ENCODE measurements at places on chromosomes 2 and 18.

DNA sequence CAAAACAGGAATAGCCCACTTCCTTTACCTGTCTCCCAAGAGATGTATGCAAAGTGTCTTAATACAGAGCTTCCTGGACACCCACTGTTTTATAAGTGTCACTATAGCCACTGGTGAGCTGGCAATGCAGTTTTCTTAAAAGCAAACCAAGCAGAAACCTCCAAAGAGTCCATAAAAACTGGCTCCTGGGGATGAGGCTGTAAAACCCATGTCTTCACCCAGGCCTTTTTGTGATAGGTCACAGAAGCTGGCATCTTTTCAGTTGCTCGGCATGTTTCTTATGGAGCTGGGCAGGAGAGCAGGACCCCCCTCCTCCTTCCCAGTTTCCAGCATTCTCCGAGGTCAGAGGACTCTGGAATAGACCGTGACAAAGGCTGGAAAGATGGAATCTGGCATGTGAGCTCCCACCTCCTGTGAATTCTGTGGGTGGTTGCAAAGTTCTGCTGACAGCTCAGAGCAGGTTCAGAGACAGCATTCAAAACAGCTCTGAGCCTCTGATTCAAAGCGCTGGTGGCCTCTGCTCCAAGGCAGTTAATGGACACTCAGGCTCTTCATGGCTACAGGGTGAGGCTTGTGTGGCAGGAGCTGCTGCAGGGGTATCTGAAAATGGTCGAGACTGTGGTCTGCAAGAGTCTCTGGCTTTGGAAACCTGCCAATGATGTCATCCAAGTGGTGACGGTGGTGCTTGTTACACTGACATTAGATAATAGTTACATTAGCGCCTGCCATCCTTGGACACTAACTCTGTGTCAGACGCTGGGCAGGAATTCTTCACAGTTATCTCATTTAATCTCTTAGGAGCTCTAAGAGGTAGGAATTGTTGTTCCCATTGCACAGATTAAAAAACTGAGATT is 283.4 kb downstream of the CLIP4 start:
- peak; percentile 42 for ATAC-seq

GRCh38 chr18:57435846-57436190 is 644 bp downstream of the ONECUT2 start:
- no peak for ATAC-seq

- no peak for ATAC-seq
These were observed 117.0 kb downstream of the DOCK10 start for GRCh38 chr2:224925061-224925809.

DNA sequence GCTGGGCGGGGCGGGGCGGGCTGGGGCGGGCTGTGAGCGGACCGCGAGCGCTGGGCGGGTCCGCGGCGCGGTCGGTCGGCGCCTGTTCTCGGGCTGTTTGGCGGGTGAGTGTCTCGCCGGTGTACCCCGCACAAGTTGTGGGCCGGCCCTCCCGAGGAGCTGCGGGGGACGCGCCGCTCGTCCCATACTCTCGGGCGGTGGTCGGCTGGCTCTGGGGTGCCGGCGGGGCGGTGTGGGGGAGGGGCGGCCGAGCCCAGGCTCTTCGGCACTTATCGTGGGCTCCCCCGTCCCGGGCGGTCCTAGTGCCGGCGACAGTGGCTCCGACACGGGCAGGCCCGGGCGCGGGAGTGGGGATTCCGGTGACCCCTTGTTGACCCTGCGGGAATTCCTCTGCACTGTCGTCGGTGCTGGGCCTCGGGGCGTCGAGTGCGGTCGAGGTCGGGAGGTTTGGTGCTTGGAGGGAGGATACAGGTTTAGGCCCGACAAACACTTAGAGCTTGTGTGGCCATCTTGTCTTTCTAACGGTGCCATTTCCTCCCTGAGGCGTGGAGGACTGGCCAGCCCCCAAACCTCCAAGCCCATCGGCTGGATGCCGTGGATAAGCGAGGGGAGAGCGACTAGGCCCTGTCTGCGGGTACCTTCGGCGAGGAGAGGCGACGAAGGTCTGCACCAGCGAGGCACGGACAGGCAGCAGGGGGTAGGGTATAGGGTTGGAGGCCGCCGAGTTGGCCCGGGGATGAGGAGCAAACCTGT is at the start of gene SEPTIN2:
TSS of gene SEPTIN2 (plus strand) at position 47 of the 753 bp plus-strand sequence. CDS start 8,308 bp downstream, outside the sequence.
- ATAC-seq: peak; percentile 78

GRCh38 chr18:62499263-62499650 is 23.6 kb upstream of the ZCCHC2 start:
- no peak for ATAC-seq

DNA sequence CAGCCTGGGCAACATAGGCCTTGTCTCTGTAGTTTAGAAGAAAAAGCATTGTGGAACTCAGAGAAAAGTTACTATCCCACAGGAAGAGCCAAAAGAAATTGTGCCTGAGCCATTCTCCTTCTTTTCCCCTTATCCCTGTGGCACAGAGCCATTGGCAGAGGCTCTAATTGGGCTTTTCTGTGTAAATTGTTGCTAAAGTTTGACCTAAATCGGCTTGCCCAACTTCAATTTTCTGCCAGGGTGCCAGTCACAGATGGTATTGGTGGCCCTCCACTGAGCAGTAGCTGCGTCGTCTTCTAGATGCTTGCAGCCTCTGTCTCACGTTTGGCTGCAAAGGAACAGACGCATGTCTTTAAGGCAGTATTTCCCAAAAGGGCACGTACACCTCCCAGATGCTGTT is 30.3 kb downstream of the ZNF532 start:
- no peak for ATAC-seq

- no peak for ATAC-seq
These were observed 196.5 kb downstream of the TFCP2L1 start for GRCh38 chr2:121088251-121089165.

GRCh38 chr2:217527590-217528202 is 475.1 kb downstream of the TNS1 start:
- no peak for ATAC-seq

DNA sequence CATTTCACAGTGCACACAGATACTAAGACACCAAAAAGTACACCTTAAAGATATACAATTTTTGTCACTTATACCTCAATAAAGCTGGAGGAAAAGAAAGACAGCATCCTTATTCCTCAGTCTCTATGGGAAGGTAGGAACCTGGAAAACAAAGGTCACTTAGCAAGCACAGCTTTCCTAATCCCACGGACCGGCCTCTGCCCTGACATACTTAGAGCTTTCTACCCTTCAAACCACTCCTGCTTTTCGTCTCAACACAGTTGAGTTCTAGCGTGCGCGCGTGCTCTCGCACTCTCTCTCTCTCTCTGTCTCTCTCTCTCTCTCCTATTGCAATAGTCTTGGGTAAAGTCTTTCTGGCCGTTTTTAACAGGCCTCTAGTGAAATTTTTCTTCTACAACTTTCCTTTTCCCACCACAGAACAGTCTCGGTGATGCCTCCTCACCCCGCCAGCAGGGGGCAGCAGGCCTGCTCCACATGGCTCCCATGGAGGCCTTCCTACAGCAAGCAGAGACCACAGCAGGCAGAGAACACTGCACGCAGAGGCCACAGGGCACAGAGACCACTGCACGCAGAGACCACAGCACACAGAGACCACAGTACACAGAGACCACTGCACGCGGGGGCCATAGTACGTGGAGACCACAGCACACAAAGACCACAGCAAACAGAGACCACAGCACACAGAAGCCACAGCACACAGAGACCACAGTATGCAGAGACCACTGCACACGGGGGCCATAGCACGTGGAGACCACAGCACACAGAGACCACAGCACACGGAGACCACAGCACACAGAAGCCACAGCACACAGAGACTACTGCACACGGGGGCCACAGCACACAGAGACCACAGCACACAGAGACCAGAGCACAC is 106.9 kb downstream of the FBXO15 start:
- peak; percentile 98 for ATAC-seq

GRCh38 chr2:20576598-20577115 is 74.2 kb downstream of the HS1BP3 start:
- ATAC-seq: no peak

DNA sequence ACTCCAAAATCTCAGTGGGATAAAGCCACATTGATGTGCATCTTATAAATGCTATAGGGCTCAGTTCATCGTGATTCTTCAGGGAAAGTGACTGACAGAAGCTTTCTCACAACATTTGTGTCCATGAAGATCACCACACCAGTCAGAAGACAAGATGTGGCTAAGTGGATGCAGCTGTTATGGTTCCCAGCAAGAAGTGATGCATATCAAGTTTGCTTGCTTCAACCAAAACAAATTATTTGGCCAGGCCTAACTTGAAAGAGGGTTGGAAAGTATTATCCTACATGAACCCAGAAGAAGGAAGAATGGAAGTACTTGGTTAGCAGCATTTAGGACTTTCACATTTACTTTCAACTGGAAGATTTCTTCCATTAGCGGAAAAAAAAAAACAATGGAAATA is 210.0 kb upstream of the ACVR2A start:
- ATAC-seq: no peak

DNA sequence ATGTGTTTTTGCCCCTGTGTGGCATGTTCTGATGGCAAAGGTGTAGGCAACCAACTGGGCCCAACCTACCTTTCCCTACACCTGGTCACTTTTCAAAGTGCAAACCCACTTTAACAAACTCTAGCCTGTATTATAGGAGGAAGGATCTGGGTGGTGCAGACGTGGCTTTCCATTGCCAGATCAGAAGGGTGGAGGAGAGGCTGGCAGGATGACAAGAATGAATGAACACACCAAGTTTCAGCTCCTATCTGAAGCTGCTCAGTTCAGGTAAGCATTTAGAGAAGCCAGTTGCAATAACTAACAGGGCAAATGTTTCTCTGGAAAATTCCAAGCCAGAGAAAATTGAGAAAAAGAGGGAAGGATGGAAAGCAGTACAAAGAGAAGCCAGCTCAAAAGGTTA is 707 bp upstream of the SERPINB7 start:
- ATAC-seq: no peak

DNA sequence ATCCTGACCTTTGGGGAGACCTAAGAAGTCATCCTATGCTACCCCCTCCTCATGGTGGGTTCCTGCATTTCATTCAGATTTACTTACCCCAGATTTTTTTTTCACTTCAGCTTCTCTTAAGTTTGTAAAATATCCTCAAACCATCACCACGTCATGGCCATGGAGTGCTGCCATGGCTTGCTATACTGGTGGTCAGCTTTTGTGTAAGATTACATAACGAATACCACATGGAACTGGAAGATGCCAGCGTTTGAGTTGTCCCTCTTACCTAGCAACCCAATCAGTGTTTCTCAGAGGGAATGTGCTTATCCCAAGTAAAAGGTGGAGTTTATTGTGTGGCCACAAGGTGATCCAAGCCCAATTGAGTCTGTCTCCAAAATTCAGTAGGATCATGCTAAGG is 148.6 kb upstream of the ALPP start:
- no peak for ATAC-seq

DNA sequence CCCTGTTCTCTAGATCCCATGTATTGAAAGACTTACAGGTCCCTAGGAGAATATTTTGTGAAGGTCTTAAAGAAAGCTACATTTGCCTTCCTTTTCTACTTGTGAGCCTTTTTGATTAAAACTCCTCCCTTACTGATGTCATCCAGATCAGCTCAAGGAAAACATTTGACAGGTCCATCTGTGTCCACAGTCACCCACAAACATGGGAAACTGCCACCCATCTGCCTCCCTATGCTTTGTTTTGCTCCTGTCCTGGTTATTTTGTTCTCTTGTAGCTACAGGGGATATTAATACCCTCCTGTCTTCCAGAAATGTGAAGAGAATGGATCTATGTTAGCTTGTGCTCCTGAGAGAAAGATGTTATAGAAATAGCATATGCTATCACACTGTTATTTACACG is 203.6 kb upstream of the GALNT5 start:
- ATAC-seq: no peak

GRCh38 chr2:88127638-88127887 is 299 bp downstream of the FABP1 start:
- ATAC-seq: no peak

DNA sequence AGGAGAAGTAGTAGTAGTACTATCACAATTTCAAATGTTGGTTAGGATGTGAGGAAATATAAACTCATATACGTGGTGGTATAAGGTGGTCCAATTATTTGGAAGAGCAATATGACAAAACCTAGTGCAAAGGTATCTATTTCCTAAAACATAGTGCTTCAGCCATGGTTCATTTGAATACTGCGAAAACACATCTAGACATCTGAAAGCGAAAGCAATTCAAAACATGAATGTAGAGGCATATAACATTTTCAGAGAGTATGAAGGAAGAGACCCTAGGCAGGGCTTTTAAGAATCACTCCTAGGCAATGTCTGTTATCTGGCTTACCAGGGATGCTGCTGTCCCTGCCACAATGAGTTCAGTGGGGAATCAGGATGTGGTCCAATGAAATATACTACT is 1085.8 kb downstream of the TDRD15 start:
- ATAC-seq: no peak

GRCh38 chr2:101401326-101401665 is 14.0 kb upstream of the CREG2 start:
- no peak for ATAC-seq

DNA sequence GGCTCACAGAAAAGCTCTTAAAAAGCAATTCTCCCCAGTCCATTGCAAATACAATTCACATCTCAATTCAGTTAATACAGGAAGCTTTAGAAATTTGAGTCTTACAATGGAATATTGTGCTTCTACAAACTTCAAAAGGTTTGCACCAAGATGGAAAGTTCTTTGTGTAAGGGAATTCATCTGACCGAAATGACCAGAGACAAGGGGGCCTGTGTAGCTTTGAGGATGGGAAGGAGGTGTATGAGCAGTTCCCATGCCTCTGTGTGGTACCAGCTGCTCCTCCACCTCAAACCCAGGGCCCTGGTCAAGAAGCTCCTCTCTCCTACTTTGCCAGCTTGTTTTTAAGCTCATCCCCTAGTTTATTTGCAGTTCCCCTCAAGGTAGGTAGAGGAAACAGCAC is 312.8 kb upstream of the PKDCC start:
- no peak for ATAC-seq

GRCh38 chr2:195820373-195820772 is 163.3 kb downstream of the SLC39A10 start:
- no peak for ATAC-seq

GRCh38 chr2:170652637-170653417 is 62.3 kb upstream of the SP5 start:
- no peak for ATAC-seq

DNA sequence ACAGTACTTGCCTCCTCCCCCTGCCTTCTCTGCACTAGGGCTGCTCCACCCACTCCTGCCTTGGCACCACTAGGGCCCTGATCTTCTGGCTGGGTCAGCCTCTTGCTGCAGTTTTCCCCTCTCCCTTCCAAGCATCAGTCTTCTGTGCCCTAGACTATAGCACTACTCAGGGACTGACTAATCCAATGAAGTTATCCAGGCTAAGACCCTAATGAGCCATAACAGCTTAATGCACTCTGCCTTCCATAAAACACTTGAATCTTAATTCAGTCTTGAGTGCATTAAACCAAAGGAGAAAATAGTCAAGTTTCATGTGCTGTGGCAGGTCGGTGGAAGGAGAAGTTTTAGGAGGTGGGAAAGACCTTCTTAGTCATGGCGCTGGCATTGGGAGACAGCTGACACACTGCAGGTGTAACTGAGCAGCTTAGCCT is 95.7 kb downstream of the BIN1 start:
- no peak for ATAC-seq
